Amniotic stem cell (primary cell): ENCODE measurements at places on chromosomes 1 and 21.

GRCh38 chr1:117077267-117077666 is 17.1 kb downstream of the TTF2 start:
- peak; percentile 50 for DNase-seq

DNA sequence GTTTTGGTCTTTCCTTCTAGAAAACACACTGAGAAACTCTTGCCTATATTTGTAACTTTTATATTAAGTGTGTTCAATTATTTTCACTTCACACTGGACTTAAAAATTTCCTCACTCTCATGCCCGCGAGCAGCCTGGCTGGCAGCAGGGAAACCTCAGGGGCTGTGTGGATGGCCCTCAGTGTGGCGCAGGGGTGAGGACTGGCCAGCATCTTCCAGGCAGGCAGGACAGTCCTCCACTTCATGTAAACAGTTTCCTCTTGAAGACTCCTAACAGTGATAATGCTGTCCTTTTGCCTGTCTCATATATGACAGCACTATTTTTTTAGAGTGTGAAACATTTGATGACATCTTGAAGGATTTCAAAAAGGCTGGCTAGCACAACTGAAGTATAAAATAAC is 618.6 kb downstream of the KIF26B start:
- DNase-seq, result no peak

DNA sequence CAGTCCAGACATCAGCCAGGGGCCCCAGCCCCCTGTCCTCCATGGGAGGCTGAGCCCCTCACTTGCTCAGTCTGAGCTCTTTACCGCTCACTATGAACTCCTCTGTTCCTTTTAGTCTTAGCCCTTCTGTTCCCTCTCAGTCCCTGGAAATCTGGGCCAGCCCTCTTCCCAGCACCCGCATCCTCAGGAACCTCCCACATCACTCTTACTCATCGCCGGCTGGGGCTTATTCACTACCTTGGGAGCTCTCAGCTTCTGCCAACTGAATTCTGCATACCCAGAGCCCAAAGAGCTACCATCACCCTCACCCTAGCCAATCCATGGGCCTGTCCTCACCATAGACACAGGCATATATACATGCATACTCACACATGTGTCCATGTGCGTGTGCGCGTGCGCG is 11.5 kb downstream of the KNCN start:
- no peak for DNase-seq

DNA sequence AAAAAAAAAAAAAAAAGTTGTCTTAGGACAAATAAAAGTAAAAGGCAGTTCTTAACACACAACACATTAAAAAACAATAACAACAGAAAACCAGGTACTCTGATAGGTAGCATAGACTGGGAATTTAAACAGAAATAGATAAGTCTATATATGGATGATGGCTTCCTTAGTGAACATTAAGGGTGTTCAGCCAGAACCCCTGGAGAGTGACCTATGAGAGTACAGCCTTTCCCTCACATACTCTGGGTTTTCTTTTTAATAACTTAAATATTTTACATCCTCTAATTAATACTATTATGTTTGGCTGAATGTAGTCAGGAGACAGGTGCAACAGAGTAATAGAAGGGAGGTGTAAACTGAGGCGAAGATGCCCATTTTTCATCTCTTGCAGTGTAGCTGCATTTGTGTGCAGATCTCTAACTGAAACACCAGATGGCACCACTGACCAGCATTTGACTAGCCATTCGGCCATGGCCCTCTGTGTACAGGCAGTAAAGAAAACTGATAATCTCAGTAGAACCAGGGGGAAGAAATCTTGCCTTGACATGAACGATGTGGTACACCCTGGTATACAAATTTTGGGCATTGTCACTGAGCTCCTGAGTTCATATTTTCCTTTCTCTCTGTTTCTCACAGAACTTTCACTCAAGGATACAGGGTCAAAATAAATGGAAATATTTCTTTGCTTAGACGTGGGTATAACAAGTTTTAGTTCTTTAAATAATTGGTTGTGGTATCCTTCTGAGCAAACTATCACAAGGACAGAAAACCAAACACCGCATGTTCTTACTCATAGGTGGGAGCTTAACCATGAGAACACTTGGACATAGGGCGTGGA is 7.6 kb downstream of the TTF2 start:
- DNase-seq, result peak; percentile 25

DNA sequence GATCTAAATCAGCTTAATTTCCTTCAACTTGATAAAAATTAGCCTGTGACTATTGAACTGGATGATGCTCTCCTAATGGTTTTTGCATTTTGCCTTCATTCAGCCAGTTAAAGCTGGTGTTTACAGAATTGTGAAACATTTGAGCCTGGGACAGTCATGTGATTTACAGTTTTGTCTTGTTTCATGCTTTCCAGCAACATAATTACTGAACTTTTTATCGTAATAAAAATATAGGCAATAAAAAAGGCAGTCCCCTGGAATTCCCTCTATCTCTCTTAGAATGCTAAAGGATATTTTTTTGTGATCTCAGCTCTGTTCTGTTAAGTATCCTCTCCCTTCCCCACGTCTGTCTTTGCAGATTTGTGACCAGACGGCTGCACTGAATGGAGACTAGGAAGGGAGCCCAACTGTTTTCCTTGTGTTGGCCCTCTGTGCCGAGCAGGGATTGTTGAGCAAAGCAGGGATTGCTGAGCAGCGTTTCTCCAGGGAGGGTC is 70.3 kb upstream of the RGL1 start:
- no peak for DNase-seq

DNA sequence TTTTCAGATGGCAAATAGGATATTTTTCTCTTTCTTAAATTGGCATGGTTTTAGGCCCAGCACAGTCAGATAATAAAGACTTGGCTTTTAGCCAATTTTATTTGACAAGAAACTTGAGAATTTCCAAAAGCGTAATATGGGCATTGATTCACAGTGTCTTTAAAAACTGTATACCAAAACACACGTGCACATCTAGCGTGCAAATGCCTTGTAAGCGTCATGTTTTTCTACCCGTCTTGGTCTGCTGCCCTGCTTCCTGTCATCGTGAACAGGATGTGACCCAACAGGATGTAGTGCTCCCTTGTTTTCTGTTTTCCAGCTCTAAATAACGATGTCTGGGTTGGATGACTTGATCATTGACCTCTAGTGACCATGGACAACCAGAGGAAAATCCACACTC is 24.7 kb upstream of the SLC44A3 start:
- no peak for DNase-seq

DNA sequence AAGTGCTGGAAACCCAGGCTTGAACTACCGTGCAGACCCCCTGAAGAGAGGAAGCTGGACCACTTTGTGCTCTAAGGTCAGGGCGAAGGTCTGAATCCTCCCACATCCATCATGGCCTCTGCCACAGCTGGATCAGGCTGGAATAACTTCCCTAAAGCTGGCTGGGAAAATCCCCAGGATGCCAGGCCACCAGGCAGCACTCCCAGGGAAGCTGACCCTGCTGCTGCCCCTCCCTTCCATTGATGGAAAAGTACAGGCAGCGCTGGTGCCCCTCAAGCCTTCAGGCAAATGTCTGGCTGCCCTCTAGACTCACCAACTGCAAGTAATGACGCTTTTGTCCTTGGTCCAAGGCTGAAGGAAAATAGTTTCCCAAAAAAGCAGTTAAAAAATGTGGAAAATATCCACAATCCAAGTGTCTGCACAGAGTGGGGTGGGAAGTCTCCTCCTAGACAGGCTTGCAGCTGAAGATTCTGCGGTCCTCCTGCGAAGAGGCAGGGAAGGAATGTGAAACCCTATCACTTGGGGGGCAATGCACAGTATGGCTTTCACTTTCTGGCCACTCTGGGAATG is 39.9 kb upstream of the TSPAN2 start:
- no peak for DNase-seq

DNA sequence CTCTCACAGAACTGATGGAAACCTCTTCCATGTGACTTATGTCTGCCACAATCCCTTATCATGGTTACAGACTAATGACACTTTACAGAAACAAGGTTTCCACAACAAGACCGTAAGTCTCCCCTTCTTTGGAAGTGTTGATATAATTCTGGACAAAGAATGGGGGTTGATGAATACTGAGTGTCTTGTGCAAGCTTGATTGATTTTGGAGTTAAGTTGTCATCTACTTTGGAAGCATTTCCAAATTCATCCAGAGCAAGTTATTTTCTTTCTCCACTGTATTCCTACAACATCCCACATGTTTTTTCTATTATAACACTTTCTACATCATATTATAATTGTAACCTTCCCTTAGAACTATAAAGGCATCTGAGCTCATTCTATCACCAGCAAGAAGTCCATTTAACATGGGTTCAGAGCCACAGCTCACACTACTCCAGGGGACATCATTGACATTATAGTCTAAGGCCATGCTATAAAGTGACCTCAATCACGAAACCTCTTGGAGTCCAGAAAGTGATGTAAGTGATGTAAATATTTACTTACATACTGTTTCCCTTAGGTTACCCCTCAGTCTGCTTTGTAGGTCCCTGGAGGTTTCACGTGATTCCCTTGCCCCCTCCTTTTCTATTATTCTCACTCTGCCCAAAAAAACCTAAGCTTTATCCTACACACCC is 125.7 kb upstream of the PBX1 start:
- no peak for DNase-seq

GRCh38 chr1:81847063-81847462 is 46.3 kb downstream of the ADGRL2 start:
- no peak for DNase-seq

DNA sequence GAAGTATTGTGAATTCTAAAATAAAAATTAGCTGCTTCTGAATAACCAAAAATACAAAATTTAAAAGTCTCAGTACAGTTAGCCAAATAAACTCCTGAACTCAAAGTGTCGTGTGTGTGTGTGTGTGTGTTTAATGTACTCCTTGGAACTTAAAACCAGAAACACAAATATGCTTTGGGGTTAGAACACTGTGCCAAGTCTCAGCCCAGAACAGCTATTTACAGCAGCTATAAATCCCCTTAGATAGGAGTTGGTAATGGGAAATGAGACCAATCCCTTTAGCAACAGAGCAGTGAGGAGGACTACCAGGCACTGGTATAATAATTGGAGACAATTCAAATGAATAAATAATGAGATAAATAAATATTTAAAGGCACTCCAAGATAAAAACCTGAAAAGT is 83.1 kb downstream of the PATJ start:
- DNase-seq, result no peak

GRCh38 chr1:215543191-215543606 is 23.9 kb upstream of the KCTD3 start:
- no peak for DNase-seq

GRCh38 chr1:24487455-24487854 is 15.2 kb upstream of the RCAN3 start:
- DNase-seq, result no peak

GRCh38 chr1:235902677-235903542 is 36.2 kb upstream of the LYST start:
- no peak for DNase-seq

- DNase-seq, result no peak
Measured at GRCh38 chr1:155062702-155063411, 683 bp upstream of the EFNA4 start.

GRCh38 chr1:44421446-44421884 is 16.4 kb downstream of the RNF220 start:
- no peak for DNase-seq

GRCh38 chr1:206786212-206786886 is 14.1 kb upstream of the IL10 start:
- no peak for DNase-seq

- no peak for DNase-seq
Measured at GRCh38 chr21:16605597-16605996, 875.8 kb downstream of the USP25 start.

DNA sequence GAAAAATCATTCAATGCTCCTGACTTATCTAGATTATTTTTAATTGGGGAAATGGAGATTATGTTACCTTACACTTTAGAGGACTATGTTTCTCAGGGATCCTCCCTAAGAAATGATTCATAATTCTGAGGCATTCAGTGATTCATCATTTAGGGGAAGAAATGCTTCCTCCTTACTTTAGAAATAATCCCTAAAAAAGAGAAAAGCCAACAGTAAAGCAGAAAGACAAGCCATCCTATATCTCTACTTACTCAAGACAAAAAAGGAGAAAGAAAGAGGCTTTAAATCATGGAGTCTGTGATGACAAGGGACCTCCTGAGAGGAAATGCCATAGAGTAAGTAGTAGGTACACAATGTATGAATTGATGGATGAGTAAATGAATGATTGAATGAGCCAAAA is 137.0 kb downstream of the BRINP2 start:
- DNase-seq, result no peak

GRCh38 chr1:8422510-8423268 is 104.8 kb downstream of the SLC45A1 start:
- no peak for DNase-seq

- no peak for DNase-seq
Measured at GRCh38 chr1:53590104-53590503, 130.9 kb downstream of the DMRTB1 start.

DNA sequence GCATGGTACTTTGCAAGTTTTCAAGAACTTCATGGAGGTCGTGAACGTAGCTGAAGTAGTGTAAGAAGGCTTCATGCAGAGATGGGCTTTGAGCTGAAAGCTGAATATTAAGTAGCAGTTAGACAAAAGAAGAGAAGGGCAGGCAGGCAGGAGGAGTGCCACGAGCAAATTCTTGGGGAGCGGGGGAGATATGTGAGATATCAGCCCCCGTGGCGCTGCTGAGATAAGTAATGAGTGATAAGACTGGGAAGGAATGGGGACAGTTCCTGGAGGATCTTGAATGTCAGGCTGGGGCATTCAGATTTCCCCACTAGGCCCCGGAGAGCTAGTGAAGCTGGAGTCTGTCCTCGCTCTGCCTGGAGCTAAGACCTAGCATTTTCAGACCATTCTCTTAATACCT is 27.9 kb upstream of the KIRREL1 start:
- no peak for DNase-seq

DNA sequence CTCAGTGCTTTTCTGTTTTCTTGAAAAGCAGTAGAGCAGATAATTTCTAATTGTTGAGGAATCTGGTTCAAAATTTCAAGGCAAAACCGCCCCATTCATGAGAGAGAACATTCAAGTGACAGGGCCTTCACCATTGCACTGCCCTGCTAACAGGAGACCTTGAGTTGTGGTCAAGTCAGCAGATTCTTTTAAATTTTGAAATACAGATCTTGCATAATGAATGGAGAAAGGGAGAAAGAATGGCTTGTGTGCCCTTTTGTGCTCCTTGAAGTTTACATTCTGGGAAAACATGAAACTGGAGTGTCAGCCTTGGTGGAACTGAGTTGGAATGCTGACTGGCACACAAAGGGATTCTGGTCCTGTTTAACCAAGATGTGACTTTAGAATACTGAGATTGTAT is 164.5 kb upstream of the UBE2U start:
- DNase-seq, result no peak

GRCh38 chr1:72848997-72849396 is 566.7 kb upstream of the NEGR1 start:
- no peak for DNase-seq

- DNase-seq, result no peak
Measured at GRCh38 chr1:111370871-111371270, 56.7 kb downstream of the OVGP1 start.

- peak; percentile 73 for DNase-seq
Measured at GRCh38 chr1:109438798-109439297, 12.6 kb upstream of the PSMA5 start.

GRCh38 chr1:111841189-111841588 is 85.5 kb downstream of the DDX20 start:
- no peak for DNase-seq

- no peak for DNase-seq
Measured at GRCh38 chr1:67916140-67916886, 83.0 kb upstream of the GNG12 start.

GRCh38 chr1:107879927-107880326 is 85.1 kb downstream of the VAV3 start:
- DNase-seq, result no peak
